ENCODE measurements at places on chromosomes 13 and 19. TPM values are rescaled to one million over a fixed set of nuclear protein-coding genes. Genes with fewer than 3 reads are reported as not detected.

Gene XAB2
- total RNA-seq, result 19.4 TPM

Gene ADAMTS10
- total RNA-seq, result 13.0 TPM

Gene RASAL3
- 14.4 TPM for total RNA-seq

Gene C13orf42
- total RNA-seq, result not detected

Gene TPTE2
- not detected for total RNA-seq

Gene GJB6
- not detected for total RNA-seq

Gene LMTK3
- total RNA-seq, result under 0.01 TPM

Gene KEAP1
- total RNA-seq, result 72.1 TPM

Gene ZNF416
- 2.7 TPM for total RNA-seq

Gene TSSK6
- total RNA-seq, result 0.26 TPM

Gene ZNF135
- 0.64 TPM for total RNA-seq

Gene ZNF865
- total RNA-seq, result 0.39 TPM

Gene ZNF284
- 2.4 TPM for total RNA-seq

Gene TTC9B
- total RNA-seq, result not detected

Gene ZNF729
- total RNA-seq, result not detected

- no peak for DNase-seq
Measured at GRCh38 chr13:48749144-48749543, 95.4 kb downstream of the CYSLTR2 start.

DNA sequence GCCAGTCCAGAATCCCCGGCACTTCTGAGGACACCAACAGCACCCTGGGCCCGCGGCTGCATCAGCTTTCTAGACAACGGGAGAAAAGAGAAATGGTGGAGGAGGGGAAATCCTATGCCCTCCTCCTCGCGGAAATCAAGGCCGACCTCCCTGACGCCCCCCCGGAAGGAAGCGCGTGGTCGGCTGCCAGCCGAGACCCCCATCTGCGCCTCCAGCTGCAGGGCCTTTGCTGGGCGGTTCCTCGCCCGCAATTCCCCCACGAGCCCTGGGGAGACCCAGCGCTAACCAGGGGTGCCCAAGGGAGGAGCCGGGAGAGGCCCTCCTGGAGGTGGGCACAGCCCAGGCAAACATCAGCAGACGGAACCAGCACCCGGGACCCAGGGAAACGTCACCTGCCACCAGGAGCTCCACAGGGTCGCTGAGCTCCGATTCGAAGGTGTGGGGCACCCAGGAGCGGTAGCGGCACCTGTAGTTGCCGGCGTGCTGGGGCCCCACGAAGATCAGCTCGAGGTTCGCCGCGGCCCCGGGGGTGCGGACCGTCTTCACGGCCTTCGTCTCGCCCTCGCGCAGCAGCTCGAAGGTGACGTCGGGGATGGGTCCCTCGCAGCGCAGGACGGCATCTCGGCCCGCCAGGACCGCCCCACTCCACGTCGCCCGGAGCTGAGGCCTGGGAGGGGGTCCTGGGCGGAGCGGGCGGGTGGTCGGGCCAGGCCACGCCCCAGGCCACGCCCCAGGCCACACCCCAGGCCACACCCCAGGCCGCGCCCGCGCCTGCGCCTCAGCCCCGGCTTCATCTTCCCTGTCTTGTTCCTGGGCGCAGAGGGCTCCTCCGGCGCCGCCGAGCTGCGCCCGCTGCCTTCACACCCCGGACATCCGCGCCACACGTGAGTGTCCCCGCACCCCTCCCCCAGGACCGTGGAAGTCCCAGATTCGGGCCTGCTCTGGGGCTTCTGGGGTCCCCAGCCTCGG, 6.0 kb downstream of the A1BG start:
- peak; percentile 41 for DNase-seq

DNA sequence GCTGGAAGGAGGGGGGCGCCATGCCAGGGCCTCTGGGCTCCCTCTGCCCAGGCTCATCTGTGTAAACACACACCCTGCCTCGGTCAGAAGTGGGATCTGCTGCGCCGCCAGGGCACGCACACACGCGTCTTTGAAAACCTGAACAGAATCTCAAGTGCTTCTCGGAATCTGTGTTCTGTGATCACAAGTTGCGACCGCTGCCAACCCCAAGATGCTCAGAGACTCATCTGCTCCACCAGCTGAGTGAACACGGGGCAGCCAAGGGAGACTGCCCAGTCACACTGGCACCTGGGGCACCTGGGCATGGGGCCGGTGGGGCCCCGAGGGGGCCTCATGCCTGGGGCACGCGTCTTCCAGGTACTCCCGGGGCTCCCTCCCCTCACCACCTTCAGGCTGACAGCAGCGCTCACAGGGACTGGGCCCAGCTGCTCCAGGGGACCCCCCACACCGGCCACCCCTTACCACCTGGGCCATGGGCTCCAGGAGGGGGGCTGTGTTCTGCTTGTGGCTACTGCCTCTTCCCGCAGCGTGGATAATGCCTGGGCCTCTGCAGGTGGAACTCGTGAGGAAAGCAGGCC, 59.0 kb downstream of the KLF2 start:
- no peak for DNase-seq

- DNase-seq, result no peak
Measured at GRCh38 chr13:104593693-104594092, 1527.5 kb upstream of the SLC10A2 start.

GRCh38 chr13:48556817-48557216, 23.9 kb upstream of the RCBTB2 start:
- no peak for DNase-seq

DNA sequence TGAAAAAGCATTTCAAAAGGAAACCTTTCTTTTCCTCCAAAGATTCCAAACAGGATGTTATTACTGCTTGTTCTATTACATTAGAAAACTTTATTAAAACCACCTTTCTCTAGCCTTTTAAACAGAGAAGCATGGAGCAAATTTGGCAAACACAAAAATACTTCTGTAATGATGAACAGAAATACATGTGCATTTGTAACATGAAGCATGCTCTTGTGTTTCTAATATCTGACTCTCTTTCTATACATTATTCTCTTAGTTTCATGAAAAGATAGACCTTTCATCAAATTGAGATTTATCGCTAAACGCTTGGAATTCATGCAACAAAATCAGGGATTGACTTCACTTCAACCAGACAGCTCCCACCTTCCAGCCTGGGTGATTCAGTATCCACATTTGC, 152.8 kb upstream of the IRS2 start:
- DNase-seq, result no peak

DNA sequence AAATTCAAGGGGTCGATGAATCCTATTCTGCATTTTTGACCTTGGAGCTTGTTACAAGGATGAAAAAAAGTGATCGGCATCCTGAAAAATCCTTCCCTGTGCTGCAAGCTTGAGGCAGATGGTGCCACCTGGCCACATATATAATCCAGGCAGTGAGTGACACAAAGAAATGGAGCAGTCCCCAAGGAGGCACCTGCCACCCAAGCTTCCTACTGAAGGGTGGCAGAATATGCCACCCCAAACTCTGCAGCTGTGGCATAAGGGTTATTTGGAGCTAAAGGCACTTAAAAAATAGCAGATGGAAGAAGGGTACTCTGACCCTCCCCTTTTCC, 15.4 kb downstream of the TMEM272 start:
- no peak for DNase-seq

- no peak for DNase-seq
Measured at GRCh38 chr19:57075801-57076492, 43.8 kb upstream of the USP29 start.

DNA sequence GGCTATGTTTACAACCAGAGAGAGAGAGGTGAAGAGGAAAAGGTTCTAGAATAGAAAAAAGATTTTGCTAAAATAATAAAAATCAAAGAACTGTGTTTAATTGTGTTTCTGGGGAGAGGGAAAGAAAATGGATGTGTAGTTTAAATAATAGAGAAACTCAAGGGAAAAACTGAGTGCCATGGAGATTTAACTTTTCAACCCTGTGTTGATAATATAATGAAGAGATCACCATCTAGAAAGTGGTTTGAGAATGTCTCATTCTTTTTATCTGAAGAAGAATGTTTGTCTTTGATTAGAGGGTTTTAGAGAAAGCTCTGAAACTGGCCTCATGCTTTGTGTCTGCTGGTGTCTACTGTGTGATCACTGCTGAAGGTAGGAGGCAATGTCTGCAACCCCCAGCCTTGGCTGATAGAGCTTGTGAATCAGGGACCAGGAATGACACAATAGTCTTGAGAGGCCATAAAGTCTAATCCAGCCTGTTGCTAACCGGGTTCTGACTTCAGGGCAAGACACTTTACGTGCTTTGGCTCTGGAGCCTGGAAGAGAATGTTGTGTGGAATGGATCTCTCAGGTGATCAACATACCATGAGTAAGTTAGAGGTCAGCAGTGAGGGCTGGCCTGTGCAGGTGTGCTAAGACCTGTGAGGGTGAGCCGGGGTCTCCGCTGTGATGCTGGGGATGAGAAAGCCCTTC, 5.4 kb downstream of the COL4A2 start:
- DNase-seq, result no peak

GRCh38 chr19:6750062-6750461, 10.6 kb downstream of the TRIP10 start:
- no peak for DNase-seq

DNA sequence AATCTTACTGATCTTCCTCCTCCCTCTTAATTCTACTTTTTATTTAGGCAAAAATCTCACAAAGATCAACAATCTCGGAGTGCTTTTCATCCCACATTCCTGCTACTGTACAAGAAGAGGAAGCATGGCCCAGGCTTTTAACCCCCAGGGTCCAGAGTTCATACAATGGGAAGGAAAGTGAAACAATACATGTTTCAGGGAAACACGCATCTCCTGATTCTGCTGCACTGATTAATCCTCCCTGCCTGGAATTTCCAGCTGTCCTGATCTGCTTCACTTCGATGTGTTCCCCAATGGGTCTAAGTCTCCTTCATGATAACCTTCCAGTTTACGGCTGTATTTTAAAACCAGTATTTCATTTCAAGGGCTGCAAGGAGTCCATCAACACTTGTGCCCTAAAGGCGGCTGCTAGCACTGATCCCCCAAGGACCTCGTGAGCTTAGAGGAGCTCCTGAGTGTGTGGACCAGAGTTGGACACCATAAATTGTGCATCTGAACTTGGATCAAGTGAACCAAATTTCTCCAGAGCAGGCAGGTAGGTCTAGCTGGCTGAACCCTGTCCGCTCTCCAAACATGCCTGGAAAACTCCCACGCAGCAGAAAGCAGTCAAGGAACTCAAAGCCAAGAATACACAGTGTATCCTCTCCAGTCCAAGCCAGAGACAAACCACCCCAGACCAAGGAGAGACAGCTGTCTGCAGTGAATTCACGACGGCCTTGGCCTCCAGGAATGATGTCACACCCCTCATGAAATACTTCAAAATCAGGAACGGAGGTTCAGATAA, 44.3 kb downstream of the COL4A1 start:
- DNase-seq, result peak; percentile 69

- no peak for DNase-seq
Measured at GRCh38 chr13:32384702-32385101, 43.2 kb downstream of the N4BP2L1 start.

- DNase-seq, result no peak
Measured at GRCh38 chr19:58044886-58045285, 11.1 kb downstream of the ZSCAN1 start.

GRCh38 chr19:32012886-32013631, 332.4 kb upstream of the ZNF507 start:
- DNase-seq, result no peak

GRCh38 chr13:110268061-110268460, 38.9 kb downstream of the COL4A1 start:
- no peak for DNase-seq

- DNase-seq, result no peak
Measured at GRCh38 chr13:106230450-106230849, 305.0 kb downstream of the EFNB2 start.

DNA sequence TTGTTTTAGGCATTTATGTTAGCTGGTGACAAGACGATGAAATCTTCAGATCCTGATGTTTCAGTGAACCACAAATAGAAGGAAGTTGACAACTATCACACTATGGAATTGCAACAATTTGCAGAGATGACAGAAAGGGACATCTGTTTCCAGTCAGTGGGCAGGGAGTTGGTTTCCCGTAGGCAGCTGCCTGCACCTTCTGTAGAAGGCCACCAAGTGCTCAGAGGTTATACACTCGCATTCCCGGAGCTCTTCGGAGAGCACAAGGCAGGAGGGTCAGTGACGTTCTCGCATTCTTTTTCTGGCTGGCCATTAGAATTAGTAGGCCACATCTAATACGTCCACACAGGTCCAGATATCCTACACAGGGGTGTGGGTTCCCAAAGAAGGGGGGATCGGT, 129.4 kb downstream of the SHISA2 start:
- DNase-seq, result no peak

DNA sequence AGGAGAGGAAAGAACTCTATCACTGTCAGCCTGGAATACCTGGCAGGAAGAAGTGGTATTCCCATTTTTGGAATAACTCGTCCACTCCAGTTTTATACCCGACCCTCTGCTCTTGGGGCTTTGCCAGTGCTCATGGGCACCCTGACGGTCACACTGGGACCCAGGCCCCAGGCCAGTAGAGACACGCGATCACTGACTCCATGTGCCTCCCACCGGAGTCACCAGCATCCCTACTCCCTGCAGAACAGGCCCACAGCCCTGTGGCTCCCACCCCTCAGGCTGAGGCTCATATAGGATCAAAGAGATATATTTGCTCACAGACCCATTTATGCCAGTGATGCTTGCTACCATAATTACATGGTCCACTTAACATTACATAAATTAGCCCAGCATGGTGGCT, 3.5 kb downstream of the GRTP1 start:
- no peak for DNase-seq

Data from dermis microvascular lymphatic vessel endothelial cell (primary cell).